ENCODE measurements at places on chromosomes 3 and 15. TPM values are rescaled to one million over a fixed set of nuclear protein-coding genes. Genes with fewer than 3 reads are reported as not detected.

Gene LRRIQ4
- not detected for total RNA-seq

DNA sequence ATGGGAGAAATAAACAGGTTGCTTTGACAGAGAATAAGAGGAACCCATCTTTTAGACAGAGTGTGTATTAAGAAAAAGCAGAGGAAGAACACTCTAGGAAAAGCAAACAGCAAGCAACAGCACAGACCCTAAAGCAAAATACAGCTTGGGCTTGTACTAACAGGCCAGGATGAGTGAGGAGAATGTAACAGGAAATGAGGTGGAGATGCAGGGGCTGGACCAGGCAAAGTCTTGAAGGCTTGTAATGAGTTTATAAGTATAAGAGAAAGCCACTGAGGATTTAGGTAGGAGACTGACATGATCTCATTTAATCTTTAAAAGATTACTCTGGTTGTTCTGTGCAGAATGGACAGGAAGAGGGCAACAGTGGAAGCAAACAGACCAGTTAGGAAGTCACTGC, 4.9 kb downstream of the UBR1 start:
- no peaks in the 10 kb centered on the region for H3K27me3 ChIP-seq
- peaks cover 44% of the 10 kb centered on the region for H3K4me1 ChIP-seq
- no peak overlapping the region for H3K27ac ChIP-seq
- H3K4me3 ChIP-seq, result no peak overlapping the region

- peaks cover 26% of the 10 kb centered on the region for H3K4me1 ChIP-seq
- DNase-seq, result no peak
- H3K27ac ChIP-seq, result no peak overlapping the region
Observed at GRCh38 chr3:32498252-32498651, 4.4 kb downstream of the CMTM6 start.

Gene CHAC1
- total RNA-seq, result 78.5 TPM

DNA sequence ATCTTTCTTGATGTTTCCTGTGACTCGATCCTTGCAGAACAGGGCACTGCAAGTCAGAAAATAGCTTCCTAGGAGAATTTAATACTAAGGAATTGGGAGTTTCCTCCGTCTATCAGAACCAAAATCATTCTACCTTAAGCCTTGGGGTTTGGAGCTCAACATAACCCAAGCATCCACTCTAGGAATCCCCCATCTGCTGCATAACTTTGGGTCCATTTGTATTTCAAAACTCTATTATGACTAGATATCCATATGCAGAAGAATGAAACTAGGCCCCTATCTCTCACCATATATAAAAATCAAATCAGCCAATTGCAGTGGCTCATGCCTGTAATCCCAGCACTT, 61.7 kb upstream of the AKAP13 start:
- no peak for DNase-seq
- H3K27ac ChIP-seq, result peak overlapping the region; percentile 62
- H3K27me3 ChIP-seq, result no peaks in the 10 kb centered on the region
- H3K4me3 ChIP-seq, result no peak overlapping the region
- H3K4me1 ChIP-seq, result peaks cover 44% of the 10 kb centered on the region
- peaks cover 2% of the 10 kb centered on the region for H3K36me3 ChIP-seq

DNA sequence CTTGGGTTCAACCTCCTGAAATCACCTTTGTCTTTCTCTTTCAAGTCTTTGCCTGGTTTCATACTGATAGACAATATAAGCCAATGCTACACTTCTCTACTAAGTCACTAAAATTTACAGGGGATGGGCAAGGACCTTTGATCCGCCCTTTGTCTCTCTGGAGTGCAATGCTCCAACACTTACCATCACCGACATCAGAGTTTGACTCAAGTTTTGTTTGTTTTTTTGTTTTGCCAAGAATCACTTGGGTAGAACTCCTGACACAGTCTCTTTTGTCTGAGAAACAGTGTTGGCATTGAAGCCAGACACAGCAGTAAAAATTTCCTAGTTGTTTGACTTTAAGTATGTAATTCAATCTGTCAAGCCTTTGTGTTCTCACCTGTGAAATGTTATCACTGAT, 29.3 kb downstream of the NFKBIZ start:
- no peaks in the 10 kb centered on the region for H3K36me3 ChIP-seq
- no peaks in the 10 kb centered on the region for H3K4me1 ChIP-seq
- DNase-seq, result no peak
- no peak overlapping the region for H3K27ac ChIP-seq
- no peak overlapping the region for H3K4me3 ChIP-seq
- no peaks in the 10 kb centered on the region for H3K27me3 ChIP-seq

GRCh38 chr3:47378869-47379268, 2.0 kb upstream of the PTPN23 start:
- no peak for DNase-seq
- peaks cover 4% of the 10 kb centered on the region for H3K36me3 ChIP-seq
- H3K27me3 ChIP-seq, result no peaks in the 10 kb centered on the region
- H3K4me3 ChIP-seq, result no peak overlapping the region

- no peak for DNase-seq
- no peak overlapping the region for H3K27ac ChIP-seq
- H3K27me3 ChIP-seq, result no peaks in the 10 kb centered on the region
- peaks cover 7% of the 10 kb centered on the region for H3K4me1 ChIP-seq
Observed at GRCh38 chr3:101730839-101731238, 6.4 kb downstream of the CEP97 start.

- H3K4me3 ChIP-seq, result no peak overlapping the region
- H3K36me3 ChIP-seq, result no peaks in the 10 kb centered on the region
- H3K27ac ChIP-seq, result no peak overlapping the region
- DNase-seq, result no peak
- no peaks in the 10 kb centered on the region for H3K4me1 ChIP-seq
- peaks cover 16% of the 10 kb centered on the region for H3K27me3 ChIP-seq
Observed at GRCh38 chr3:131762981-131763564, 260.3 kb upstream of the MRPL3 start.

Gene HHATL
- not detected for total RNA-seq

- H3K27ac ChIP-seq, result no peak overlapping the region
- H3K4me3 ChIP-seq, result no peak overlapping the region
- no peaks in the 10 kb centered on the region for H3K36me3 ChIP-seq
- H3K4me1 ChIP-seq, result no peaks in the 10 kb centered on the region
- H3K27me3 ChIP-seq, result peaks cover 6% of the 10 kb centered on the region
- DNase-seq, result no peak
Observed at GRCh38 chr3:54572197-54572895, 355.5 kb downstream of the LRTM1 start.

GRCh38 chr3:124115279-124115678, 123.4 kb upstream of the ROPN1 start:
- no peaks in the 10 kb centered on the region for H3K36me3 ChIP-seq
- peaks cover 52% of the 10 kb centered on the region for H3K4me1 ChIP-seq
- no peaks in the 10 kb centered on the region for H3K27me3 ChIP-seq
- no peak overlapping the region for H3K4me3 ChIP-seq
- peak overlapping the region; percentile 28 for H3K27ac ChIP-seq

GRCh38 chr3:129432036-129432435, 3.6 kb upstream of the EFCAB12 start:
- DNase-seq, result no peak
- H3K27ac ChIP-seq, result no peak overlapping the region
- peaks cover 22% of the 10 kb centered on the region for H3K4me1 ChIP-seq
- H3K4me3 ChIP-seq, result no peak overlapping the region

Gene SEMA7A
- total RNA-seq, result 1.1 TPM

Gene MYLK
- total RNA-seq, result 405 TPM

Gene VEPH1
- total RNA-seq, result 4.3 TPM

DNA sequence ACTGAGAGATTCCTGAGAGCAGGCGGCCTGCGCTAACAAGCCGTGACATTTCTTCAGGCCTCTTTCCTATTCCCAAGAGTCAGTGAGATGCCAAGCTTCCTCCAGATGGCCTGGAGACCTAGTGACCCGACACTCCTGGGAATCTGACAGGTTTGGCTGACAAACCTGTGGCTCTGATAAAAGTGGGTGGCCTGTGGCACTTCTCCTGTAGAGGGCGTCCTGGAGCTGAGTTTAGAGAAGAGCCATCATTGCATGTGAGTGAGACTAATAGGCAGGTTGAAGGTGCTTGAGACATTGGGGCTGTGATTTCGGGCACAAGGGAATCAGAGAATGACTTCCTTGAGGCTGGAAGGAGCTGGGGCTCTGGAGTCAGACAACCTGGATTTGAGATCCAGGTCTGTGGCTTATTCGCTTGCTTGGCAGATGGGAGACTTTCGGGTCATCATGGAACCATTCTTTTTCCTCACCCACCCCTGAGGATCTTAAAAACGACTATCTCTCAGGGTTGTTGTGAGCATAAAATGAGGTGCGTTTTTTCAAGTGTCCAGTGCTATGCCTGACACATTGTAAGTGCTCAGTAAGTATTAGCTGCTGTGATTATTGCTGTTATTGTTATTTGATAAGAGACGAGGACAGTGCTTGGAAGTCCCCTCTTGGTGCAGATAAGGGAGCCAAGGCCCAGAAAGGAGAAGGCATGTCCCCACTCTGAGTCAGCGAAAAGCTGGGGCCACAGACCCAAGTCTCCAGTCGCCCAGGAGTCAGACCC, 77.2 kb downstream of the SCN10A start:
- peaks cover 9% of the 10 kb centered on the region for H3K27me3 ChIP-seq
- H3K27ac ChIP-seq, result no peak overlapping the region
- H3K4me1 ChIP-seq, result no peaks in the 10 kb centered on the region
- DNase-seq, result no peak
- H3K36me3 ChIP-seq, result no peaks in the 10 kb centered on the region
- H3K4me3 ChIP-seq, result no peak overlapping the region

GRCh38 chr3:8663177-8664061, 18.8 kb upstream of the SSUH2 start:
- no peaks in the 10 kb centered on the region for H3K27me3 ChIP-seq
- H3K4me3 ChIP-seq, result no peak overlapping the region
- no peak overlapping the region for H3K27ac ChIP-seq
- H3K36me3 ChIP-seq, result no peaks in the 10 kb centered on the region
- H3K4me1 ChIP-seq, result peaks cover 43% of the 10 kb centered on the region
- no peak for DNase-seq

DNA sequence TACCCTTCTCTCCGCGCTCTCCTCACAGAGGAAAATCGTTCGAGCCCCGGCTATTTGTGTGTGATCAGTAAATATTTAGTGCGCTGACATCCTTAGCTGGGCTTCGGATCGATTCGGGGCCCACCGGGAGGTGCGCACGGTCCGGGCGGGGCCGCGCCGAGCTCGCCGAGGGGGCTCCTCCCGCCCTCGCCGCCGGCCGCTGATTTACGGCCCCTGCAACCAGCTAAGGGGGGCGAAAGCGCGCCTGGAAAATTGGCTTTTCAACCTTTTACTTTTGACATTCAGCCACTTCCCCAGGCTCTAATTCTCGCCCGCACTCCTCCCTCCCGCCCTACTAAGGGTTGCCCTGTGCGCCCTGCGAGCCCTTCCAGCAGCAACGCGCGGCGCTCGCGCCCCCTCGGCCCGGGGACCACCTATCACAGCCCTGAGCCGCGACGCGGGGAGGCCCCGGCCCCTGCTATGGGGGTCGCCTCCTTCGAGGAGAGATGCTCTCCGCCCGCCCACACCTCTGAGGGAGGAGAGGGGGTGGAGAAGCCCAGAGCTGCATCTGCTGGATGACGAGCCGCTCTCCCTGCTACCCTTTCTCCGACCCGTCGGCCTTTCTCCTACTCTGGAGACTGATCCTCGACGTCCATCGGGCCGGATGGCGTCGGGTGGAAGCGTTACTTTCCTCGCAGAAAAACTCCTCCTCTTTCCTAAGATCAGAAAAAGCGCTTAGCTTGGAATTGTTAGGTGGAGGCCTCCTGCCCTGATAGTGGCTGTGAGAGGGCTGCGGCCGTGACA, 7.8 kb upstream of the NR2F2 start:
- no peaks in the 10 kb centered on the region for H3K27me3 ChIP-seq
- DNase-seq, result no peak
- H3K4me1 ChIP-seq, result peaks cover 33% of the 10 kb centered on the region
- peak overlapping the region; percentile 62 for H3K4me3 ChIP-seq

GRCh38 chr3:130259166-130259874, 86.2 kb upstream of the COL6A5 start:
- no peak overlapping the region for H3K4me3 ChIP-seq
- peaks cover 9% of the 10 kb centered on the region for H3K27me3 ChIP-seq
- peaks cover 12% of the 10 kb centered on the region for H3K4me1 ChIP-seq
- H3K36me3 ChIP-seq, result no peaks in the 10 kb centered on the region
- DNase-seq, result no peak

DNA sequence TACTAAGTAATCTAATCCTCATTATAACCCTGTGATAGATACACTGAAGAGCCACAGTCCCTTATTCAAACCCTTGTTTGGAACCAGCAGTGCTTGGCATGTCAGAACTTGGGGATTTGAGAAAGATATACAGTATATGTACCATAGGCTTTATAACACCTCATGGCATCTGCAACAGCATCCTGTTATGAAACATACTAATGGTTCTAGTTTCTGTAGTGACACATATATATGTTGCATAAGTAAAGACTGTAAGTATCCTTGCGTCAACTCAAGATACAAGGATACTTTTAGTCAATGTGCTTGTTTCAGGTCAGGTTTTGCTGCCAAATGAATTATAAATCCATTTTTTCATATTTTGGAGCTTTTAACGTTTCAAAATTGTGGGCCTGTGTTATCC, 58.5 kb downstream of the CCNL1 start:
- H3K36me3 ChIP-seq, result no peaks in the 10 kb centered on the region
- no peak for DNase-seq
- H3K27me3 ChIP-seq, result no peaks in the 10 kb centered on the region
- H3K27ac ChIP-seq, result no peak overlapping the region

Gene RSRC1
- total RNA-seq, result 20.2 TPM

Gene PFN2
- total RNA-seq, result 437 TPM

DNA sequence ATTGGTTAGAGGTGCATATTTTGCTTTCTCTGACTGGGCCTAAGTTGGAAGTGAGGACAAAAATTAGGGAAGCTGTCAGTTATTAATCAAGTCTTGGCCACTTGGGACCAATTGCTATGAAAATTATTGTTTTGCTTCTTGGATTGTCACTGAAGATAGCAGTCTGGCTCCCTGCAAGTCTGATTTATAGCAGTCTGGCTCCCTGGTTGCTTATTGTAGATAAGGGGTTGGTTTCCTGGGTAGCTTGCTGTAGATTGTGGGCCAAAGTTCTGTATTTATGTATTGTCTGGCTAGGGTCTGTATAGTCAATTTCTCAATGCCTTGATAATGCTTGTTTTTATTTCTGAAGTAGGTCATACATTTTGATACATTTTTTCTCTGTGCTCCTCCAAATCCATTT, 13.3 kb upstream of the DRD3 start:
- H3K4me1 ChIP-seq, result no peaks in the 10 kb centered on the region
- H3K4me3 ChIP-seq, result no peak overlapping the region
- H3K36me3 ChIP-seq, result no peaks in the 10 kb centered on the region
- H3K27me3 ChIP-seq, result peaks cover 6% of the 10 kb centered on the region
- H3K27ac ChIP-seq, result no peak overlapping the region

GRCh38 chr3:122031123-122031468, 9.0 kb upstream of the ILDR1 start:
- H3K4me1 ChIP-seq, result no peaks in the 10 kb centered on the region
- no peak overlapping the region for H3K27ac ChIP-seq
- H3K4me3 ChIP-seq, result no peak overlapping the region
- no peaks in the 10 kb centered on the region for H3K36me3 ChIP-seq
- H3K27me3 ChIP-seq, result peaks cover 3% of the 10 kb centered on the region

GRCh38 chr15:67824976-67825880, at the start of gene SKOR1:
SKOR1 (plus strand) TSS chr15:67825509; CDS start chr15:67825603, 94 bp downstream.
- peak within 1 kb of the TSS; percentile 52 for H3K4me3 ChIP-seq
- peak; percentile 82 for DNase-seq
- peaks cover 64% of the 10 kb centered on the region for H3K27me3 ChIP-seq
- H3K4me1 ChIP-seq, result peaks cover 42% of the 10 kb centered on the region
